ENCODE measurements at places on chromosomes 3 and 15.

DNA sequence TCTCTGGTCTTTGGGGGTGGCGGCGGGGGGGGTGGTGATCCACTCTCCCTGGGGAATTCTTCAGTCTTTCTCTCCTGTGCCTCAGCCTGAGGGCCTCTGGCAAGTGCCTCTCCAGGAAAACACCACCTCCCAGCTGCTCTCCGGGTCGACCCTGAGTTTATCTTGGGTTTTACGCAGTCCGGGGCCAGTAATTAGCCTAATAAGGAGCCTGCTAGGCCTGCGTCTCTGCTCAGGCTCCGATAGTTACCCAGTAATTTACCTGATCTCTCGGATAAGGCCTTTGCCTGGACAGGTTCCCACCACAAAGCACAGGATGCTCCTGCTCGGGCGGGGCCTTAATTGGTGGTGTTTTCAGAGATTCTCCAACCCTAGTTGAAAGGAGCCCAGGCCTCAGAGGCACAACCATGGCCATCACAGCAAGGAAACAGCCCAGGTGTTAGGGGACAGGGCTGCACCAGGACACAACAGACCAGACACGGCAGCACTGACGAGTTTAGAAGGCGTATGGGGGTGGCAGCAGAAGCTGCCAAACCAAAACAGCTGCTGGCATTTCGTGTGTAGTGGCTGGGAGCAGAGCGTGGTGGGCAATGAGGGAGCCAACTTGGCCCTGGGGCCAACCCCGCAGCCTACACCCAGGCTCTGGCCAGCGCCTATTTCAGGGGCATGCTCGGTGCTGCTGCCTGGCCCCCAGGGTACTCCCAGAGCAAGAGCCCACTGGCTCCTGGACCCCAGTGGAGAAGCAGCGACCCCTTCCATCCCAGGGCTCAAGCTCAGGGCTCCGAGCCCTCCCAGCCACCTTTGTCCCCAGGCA is 71.4 kb downstream of the KLF13 start:
- peak; percentile 49 for DNase-seq

GRCh38 chr15:80999623-81000036 is 1.1 kb upstream of the TLNRD1 start:
- DNase-seq = no peak

DNA sequence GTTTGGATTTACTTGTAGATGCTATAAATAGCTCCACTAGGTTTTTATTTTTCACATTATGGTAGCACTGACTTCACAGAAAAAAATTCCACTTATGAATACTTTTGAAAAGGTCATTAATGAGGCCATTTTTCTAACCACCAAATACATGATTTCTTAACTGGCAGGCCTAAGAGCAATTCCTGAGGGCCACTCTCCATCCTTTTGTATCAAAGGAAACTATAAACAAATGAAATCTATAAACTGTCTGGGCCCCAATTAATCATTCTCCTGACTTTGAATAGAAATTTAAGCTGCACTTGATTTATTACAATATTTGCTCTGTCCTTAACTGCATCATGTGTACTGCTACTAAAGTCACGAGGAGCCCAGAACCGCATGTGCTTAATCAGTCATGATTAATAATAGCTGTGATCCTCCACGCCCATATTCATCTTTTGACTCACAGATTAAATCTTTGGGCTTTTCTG is 25.1 kb upstream of the MTMR10 start:
- no peak for DNase-seq

GRCh38 chr3:111472556-111472955 is 69.4 kb upstream of the CD96 start:
- DNase-seq = no peak

DNA sequence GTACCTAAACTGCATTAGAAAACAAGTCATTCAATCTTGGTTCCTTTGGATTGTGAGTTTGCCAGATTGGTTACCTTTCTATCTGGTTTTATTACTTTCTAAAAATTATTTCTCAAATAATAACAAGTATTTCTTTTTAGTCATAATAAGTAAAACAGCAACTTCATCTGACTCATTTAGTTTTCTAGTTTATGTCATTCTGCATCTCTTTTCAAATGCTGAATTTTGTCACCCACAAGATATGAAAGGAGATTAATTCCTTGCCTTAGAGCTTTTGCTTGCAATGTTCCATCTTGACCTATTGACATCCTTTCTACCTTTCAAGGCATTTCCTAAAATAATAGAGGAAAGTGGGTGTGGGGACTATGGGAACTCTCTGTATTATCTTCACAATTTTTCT is 253.6 kb upstream of the PEX5L start:
- DNase-seq = no peak

- no peak for DNase-seq
These were observed at the start of gene PRICKLE2 for GRCh38 chr3:64224826-64225610. PRICKLE2 (minus strand) TSS chr3:64225466; CDS start chr3:64198927, 26,539 bp downstream.
